ENCODE measurements at places on chromosomes 7 and 10.

GRCh38 chr10:121754666-121755065 lies 156.4 kb upstream of the FGFR2 start:
- no peak for DNase-seq

GRCh38 chr7:107494884-107495283 lies 25.0 kb downstream of the GPR22 start:
- no peak for DNase-seq

GRCh38 chr10:1384026-1384425 lies 327.8 kb downstream of the WDR37 start:
- no peak for DNase-seq

DNA sequence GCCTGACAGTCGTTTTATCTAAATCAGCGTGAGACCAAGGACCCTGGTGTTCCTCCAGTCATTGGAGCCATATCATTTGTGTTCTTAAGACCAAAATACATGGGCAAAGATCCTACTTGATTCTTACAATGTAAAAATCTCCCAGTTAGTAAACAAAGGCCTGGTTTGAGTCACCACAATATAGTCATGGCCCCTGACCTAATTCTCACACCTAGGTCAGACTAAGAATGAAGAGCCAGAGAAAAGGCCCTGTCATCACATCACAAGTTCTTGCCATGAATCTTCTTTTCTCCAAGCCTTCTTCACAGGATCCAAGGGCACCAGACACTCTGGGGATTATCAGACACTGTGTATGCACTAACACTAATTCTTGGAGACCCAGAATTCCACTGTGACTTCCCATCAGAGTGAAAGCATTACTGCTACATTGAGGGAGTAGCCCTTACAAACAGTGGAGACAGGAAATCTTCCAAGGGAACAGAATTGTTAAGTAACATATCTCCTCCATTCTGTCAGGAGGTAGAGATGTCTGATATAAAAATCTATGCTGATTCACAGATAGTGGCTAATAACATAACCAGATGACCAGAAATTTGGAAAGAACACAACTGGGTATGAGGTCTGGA lies 7.6 kb upstream of the ERVW-1 start:
- DNase-seq, result no peak

DNA sequence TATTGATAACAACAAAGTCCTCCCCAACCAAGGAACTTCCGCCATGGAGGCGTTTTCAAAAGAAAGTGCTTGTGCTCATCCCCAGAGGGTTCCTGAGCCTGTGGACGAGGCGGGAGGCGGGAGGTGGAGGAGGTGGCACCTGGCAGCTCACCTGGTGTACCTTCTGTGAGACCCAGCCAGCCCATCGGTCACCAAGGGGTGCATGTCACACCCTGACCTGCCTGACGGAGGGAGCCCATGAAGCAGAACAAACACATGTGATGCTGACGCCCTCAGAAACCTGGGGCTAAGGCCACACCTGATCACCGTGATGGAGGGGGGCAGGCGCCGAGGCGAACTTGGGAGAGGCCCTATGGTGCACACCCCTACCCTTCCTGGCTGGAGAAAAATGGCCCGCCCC lies 458.8 kb downstream of the DNAJB6 start:
- no peak for DNase-seq

- no peak for DNase-seq
Observed at GRCh38 chr10:89007129-89007893, 16.7 kb downstream of the FAS start.

DNA sequence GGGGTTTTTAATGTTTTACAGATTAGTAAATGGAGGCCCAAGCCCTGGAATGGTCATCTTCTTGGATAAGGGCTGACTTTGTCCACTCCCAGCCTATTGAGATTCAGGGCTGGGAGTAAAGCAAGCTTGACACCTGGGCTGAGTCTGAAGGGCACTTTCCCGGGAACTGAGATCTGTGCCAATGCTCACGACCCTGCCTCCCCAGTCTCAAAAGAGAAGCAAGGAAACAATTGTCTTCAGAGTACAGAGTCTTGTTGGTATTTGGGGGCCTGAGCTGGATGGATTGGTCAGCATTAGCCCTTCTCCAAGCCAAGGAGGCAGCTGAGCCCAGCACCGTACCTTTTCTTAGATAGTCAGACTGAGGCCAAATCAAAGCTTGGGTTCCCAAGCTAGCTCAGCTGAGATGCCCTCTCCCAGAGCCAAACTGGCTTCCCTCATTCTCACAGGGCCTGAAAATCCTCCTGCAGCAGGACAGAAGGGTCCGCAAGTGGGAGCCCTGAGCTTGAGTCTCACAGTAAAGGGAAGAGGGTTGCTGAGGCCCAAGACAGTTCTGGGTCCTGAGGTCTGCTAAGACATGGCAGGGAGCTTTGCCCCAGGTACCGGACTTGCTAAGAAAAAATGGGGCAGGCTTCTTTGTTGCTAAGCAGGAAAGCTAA lies 3.7 kb downstream of the DDIT4 start:
- DNase-seq, result no peak

GRCh38 chr7:17934612-17935240 lies 5.6 kb downstream of the SNX13 start:
- DNase-seq, result no peak

DNA sequence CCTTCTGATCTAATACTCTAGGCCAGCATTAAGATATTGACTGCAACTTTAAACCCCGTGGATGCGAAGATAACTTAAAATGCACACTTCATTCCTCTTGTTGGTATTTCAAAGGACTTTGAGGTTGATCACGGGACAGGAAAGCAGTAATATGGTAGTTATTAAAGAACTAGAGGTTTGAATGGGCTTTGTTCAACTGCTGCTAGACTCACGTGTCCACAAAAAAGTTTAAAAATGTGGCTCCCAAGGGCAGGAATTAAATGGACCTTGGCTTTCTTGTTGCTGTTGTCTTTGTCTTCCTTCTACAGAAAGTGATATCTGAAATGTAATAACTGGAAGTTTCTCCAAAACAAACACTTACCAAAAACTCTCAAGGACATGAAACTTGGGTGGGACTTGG lies 186.3 kb downstream of the XPNPEP1 start:
- no peak for DNase-seq

DNA sequence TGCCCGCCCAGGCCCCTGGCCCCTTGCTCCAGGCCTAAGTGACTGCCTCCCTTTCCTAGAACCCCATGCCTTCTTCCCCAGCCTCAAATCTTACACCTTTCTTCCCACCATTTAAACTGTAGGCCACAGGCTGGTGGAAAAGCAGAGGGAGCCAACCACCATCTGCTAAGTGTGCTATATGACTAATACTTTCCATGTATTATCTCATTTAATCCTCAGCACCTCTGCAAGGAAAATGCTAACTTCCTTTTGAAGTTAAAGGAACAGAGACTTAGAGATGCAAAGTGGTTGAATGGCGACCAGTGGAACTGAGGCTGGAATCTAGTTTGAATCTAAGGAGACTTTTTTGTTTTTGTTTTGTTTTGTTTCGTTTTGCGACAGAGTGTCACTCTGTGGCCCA lies 17.8 kb upstream of the MTPAP start:
- DNase-seq, result no peak

Measured in HS-27A (cell line).